ENCODE measurements at places on chromosomes 4 and X.

DNA sequence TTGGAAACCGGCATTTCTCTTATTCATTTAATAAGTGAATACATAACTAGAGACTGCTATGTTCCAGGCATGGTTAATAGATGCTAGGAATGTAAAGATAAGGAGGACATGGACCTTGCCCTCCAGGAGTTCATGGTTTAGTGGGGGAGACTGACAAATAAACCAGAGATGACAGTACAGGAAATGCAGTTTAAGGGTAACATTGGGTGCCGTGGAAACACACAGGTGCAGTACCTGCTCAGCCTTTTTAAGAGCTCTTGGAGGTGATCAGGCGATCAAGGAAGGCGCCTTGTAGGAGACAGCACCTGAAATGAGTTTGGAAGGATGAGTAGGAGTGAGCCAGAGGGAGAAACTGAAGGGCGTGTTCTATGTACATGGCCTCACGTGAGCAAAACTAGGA is 145.8 kb downstream of the AASDH start:
- no peak for DNase-seq

DNA sequence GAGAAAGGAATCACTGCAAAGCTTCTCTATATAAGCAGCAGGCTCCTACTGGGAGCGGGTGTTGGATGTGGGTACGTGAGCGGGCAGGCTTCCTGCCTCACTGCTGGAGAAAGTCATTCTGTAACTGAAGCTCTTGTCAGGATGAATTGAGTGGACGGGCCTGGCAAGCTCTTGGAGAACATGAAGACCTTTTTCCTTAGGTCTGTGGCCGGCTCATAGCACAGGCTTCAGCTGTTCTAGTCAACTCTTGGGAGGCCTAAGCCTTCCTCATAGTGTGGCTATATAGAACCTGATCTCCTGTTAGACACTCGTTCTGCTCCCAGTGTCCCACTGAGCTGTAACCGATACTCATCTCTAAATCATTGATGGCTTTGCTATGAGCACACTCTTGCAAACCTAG is 108.2 kb upstream of the GPC4 start:
- DNase-seq: no peak

DNA sequence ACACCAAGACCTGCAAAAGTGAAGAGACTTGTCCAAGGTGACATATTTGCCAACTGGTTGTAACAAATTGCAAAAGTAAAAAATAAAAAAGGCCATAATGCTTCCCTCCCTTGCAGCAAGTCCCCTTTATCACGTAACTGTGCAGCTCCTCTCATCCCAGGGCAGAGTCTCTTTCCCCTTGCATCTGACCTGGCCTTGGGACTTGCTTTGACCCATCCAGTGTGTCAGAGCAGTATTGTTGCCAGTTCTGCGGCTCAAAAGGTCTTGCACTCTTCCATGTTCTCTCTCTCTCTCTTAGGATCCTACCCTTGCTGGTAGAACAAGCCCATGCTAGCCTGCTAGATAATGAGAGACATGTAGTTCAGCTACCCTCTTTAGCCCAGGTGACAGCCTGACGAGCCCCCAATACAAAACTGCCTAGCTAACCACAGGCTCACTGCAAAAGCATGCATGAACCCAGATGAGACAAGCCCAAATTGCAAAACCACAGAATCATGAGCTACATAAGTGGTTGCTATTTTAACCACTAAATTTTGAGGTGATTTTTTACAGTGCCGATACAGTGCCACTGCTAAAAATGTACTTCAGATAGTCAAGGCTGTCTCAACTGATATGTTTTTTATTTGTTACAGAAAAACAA is 289.5 kb upstream of the PPARGC1A start:
- no peak for DNase-seq

DNA sequence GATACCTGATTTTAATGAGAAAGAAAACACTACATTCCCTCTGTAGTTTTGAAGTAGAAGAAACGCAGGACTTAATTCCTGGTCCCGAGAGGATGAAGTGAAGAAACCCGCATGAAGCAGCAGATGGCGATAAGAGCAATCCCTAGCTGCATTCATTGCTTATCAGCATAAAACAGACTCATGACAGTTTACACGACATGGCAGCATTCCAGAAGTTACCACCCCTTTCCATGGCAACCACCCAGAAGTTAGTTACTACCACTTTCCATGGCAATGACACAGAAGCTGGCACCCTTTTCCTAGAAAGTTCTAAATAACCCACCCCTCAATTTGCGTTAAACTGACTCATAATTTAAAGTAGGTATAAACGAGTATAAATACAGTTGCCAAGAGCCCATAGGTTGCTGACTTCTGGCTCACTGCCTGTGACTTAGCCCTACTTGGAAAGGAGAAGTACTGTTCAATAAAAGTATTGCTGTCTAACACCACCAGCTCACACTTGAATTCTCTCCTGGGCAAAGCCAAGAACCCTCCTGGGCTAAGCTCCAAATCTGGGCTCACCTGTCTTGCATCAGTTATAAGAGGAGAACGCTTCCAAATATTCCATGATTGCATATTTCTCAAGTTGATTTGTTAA is 5.5 kb upstream of the XAGE2 start:
- DNase-seq: no peak

DNA sequence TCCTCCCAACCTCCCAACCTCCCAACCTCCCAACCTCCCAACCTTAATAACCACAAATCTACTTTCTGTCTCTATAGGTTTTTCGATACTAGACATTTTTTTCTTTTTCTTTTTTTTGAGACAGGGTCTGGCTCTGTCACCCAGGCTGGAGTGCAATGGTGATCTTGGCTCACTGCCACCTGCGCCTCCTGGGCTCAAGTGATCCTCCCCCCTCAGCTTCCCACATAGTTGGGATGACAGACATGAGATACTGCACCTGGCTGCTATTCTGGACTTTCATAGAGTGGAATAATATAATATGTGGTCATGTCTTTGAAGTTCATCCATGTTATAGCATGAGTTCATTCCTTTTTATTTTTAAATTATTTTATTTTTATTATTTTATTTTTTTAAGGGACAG is 39.5 kb upstream of the ZFX start:
- DNase-seq: no peak

Data from stimulated activated CD8-positive, alpha-beta memory T cell treated with anti-CD3 and anti-CD28 coated beads, Interleukin-2, amount 100 ng/mL, for 1 hour (primary cell).